ENCODE measurements at places on chromosomes 12 and 14.

- DNase-seq = no peak
Measured at GRCh38 chr12:42571327-42572009, 18.1 kb downstream of the PRICKLE1 start.

- no peak for DNase-seq
Measured at GRCh38 chr12:12482959-12483358, 79.7 kb downstream of the DUSP16 start.

DNA sequence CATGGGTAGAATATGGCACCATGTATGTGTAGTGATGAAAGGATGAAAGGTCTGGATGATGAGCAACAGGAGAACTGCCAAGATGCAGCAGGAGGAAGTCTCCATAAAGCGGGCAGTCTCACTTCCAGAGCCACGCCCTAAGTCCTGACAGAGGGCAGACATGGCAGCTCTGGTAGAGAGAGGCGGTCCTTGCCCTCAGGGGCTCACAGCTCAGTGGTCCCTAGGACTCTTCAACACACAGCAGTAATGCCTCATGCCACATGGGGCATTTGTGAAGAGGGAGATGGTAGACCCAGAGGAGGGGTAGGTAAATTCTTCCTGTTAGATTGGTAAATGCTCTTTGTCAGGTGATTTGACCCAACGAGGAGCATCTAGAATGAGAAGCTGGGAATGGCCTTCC lies 1088.4 kb downstream of the BCL11B start:
- DNase-seq = no peak

- no peak for DNase-seq
Measured at GRCh38 chr12:113853491-113853890, 112.6 kb downstream of the RBM19 start.

- no peak for DNase-seq
Measured at GRCh38 chr12:68733661-68734071, 12.3 kb upstream of the SLC35E3 start.

DNA sequence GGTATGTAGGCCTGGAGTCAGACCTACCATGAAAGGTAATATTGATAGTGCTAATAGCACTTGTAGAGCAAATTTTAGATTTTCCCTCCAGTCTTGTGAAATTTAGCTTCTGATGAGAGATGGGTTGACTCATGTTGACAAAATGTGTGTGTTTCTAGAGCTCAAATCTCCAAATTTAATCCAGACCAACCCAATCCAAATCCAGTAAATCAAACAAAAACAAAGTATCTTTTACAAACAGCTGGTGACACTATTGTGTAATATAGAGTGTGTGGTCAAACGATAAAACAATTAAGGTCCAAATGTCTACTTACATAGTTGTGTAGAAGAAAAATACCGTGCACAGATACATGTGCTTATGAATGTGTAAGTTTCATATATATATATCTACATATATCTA lies 63.4 kb upstream of the KITLG start:
- DNase-seq = no peak

DNA sequence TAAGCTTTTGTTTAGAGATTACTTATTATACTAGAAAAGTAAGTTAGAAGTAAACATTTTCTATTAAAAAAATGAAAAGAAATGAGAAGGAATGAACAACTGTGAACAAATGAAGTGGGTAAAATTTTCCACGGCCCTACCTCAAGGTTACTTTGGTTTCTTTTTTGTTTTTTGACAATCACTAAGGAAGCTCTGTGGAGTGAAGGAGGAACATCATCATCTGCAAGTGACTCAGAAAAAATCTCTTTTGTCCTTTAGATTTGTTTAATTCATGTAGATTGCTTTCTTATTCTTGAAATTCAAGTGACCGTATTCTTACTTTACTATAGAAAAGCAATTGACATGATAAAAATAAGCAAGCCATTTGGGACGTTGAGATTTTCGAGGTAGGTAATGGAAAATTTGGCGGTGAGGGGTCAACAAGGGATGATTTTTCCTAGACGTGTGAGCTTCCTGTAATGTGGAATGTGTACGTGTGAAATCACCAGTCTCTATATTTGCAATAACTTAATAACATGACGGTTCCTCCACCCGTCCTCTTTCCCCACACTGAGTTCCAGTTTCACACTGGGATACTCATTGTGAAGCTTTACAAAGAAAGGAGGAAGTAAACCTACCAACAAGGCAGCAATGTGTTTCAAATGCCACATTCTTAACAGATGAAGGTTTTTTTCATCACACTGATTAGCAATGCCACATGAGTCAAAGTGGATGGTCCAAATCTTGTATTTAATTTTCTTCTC lies 62.3 kb upstream of the EGLN3 start:
- DNase-seq = no peak

GRCh38 chr12:55765736-55766290 lies 22.9 kb downstream of the GDF11 start:
- DNase-seq = no peak
